ENCODE measurements at places on chromosomes 3 and 15.

DNA sequence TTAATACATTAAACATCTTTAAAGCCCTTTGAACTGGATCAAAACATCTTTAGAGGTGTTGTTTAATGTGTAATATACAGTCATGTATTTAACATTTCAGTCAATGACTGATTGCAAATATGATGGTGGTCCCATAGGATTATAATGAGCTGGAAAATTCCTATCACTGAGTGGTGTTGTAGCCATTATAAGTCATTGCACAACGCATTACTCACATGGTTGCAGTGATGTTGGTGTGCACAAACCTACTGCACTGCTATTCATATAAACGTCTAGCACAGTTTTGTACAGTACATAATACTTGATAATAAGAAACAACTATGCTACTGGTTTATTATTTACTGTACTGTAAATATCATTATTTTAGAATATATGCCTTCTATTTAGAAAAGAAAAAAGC is 75.6 kb downstream of the DTWD1 start:
- DNase-seq: no peak

DNA sequence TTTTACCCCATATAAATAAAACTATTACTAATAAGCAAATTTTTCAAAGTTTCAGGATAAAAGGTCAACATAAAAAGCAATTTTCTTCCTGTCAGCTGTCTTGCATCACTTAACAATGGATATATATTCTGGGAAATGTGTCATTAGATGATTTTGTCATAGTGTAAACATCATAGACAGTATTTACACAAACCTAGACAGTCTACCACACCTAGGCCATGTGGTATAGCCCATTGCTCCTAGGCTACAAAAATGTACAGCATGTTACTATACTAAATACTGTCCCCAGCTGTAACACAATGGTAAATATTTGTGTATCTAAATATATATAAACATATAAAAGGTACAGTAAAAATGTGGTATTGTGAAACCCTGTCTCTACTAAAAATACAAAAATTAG is 156.7 kb downstream of the ANO10 start:
- no peak for DNase-seq

- no peak for DNase-seq
These were observed 17.2 kb downstream of the HDGFL3 start for GRCh38 chr15:83190450-83190849.

DNA sequence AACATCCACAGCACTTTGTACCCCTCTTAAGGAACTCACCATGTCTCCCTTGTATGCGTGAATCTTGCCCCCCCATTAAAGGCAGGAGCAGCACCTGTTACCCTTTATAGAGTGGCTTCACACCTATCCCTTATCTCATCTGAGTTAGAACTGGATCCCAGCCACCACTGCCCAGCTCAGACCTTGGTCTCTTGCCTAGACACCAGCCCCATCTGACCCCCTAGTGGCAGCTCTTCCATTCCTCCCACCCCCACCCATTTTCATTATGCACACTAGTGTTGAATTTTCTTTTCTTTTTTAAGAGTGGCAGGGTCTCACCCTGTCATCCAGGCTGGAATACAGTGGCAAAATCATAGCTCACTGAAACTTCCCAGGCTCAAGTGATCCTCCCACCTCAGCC is 3.2 kb upstream of the ZFYVE19 start:
- DNase-seq: no peak

GRCh38 chr15:81294516-81294880 is 29.4 kb downstream of the STARD5 start:
- DNase-seq: no peak

DNA sequence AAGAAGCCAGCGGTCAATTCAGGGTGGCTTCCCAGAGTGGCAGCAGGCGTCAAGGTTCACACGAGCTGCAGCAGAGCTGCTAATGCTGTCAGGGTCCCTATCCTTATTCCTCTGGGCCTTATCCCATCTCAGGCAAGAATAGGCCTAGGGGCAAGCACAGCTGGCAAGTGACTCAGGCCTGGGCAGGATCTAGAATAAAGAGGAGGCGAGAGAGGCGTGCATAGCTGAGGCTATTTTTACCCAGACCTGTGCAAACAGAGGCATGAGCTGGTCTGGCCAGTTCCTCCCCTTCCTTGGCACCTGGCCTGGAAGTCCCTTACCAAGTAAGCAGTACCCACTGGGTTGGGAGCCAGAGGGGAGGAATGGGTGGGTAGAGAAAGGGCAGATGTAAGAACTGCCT is 12.2 kb upstream of the VIPR1 start:
- no peak for DNase-seq

All from activated CD8-positive, alpha-beta memory T cell treated with anti-CD3 and anti-CD28 coated beads for 1 hour (primary cell).